ENCODE measurements at places on chromosomes 13 and 19.
A peak's percentile ranks its signal among the peaks of the same experiment; 100 is the strongest.

DNA sequence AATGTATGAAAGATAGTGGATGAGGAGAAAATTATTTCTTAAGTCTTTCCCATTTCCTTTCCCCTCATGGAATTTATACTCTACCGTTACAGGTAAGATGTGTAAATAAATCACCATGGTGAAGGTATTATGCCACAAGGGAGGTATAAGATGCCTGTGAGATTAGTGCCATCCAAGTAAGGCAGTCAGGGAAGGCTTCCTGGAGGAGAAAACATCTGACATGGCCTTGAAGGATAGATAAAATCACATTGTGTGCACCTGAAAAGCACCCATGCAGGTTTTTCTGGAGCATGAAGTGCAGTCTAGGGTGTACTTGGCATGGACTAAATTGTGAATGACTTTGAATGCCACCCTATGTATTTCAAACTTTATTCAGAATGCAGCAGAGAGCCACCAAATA, 15.3 kb downstream of the MBNL2 start:
- no peak for DNase-seq

DNA sequence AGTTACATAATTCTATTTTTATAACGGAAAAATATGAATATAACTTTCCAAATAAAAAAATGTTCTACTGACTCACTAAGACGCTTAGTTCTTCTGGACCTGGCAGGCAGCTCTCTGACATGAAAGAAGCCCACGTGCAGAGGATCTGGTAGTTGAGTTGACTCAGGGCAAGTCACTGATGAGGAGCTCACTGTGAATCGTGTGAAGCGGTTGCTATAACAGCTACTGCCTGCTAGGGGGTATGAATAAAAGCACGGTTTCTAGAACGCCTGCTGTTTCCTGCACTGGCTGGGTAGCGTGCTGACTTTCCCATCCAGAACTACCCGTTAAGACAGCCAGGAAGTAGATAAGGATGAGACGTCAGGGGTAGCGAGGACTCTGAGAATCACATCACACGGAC, 54.7 kb upstream of the WASF3 start:
- no peak for DNase-seq

- DNase-seq: no peak
Observed at GRCh38 chr13:40438022-40438680, 228.3 kb downstream of the FOXO1 start.

DNA sequence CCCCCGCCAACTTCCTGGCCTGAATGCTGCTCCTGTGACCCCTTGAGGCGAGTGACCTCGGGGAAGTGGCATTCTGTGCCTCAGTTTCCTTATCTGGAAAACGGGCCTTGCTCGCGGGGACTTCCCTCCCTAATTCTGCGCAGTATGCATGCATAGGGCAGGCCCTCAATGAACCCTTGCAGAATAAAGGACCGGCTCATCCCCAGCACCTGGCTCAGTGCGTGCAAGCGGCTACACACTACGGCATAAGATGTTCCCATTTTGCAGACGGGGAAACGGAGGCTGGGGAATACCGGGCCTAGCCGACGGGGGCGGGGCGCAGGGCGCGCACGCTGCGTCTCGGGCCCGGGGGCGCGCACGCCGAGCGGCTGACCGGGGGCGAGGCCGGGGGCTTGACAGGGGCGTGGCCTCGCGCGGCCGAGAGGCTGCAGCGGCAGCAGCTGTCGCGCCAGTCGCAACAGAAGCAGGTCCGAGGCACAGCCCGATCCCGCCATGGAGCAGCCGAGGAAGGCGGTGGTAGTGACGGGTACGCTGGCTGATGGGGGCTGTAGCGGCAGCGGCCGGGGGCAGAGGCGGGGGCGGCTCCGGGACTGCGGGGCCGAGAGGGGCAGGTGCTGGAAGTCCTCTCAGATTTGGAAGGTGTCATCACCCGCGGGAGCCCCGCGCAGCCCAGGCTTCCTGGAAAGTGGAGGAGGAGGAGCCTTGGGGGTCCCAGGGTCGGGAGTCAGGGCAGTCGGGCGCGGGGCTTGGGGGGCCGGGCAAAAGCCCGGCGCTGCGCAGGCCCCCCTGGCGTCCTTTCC, at the start of gene PGPEP1:
TSS of gene PGPEP1 (plus strand) at position 409 of the 800 bp plus-strand sequence. CDS start at position 493, 84 bp downstream.
- DNase-seq: peak; percentile 66

Measured in ovary (tissue), 10 donors.